ENCODE measurements at places on chromosomes 7 and 10.

DNA sequence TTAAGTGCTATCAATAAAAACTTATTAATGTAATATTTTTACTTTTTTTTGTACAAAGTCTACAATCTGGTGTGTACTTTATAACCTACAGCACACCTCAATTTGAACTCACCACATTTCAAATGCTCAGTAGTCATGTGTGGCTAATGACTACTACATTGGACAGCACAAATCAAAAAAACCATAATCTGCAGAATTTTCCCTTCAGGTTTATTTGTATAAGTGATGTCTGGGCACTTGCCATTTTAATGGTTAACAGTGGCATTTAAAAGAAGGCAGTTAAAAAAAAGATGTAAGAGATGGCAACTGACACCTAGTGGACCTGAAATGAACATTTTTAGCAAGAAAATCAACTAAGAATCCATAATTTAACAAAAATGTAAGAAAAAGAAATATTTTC is 124.6 kb upstream of the NRBF2 start:
- DNase-seq: no peak

- no peak for DNase-seq
Observed at GRCh38 chr7:18607025-18607424, 111.5 kb downstream of the HDAC9 start.

- DNase-seq: peak; percentile 49
Observed at GRCh38 chr10:42932735-42933447, 144.0 kb upstream of the RET start.

- DNase-seq: peak; percentile 53
Observed at GRCh38 chr10:101780818-101781654, 2.2 kb downstream of the NPM3 start.

GRCh38 chr10:28160866-28161405 is 141.9 kb downstream of the MPP7 start:
- no peak for DNase-seq

GRCh38 chr7:75866489-75867389 is 12.1 kb upstream of the RHBDD2 start:
- DNase-seq: no peak

GRCh38 chr7:132650498-132650897 is 74.2 kb upstream of the PLXNA4 start:
- DNase-seq: no peak
